Fibroblast of skin of scalp (primary cell): ENCODE measurements at places on chromosomes 2 and 18.

- DNase-seq, result no peak
Measured at GRCh38 chr18:615092-615521, 18.3 kb downstream of the CLUL1 start.

- DNase-seq, result no peak
Measured at GRCh38 chr2:2834105-2834504, 503.0 kb upstream of the MYT1L start.

DNA sequence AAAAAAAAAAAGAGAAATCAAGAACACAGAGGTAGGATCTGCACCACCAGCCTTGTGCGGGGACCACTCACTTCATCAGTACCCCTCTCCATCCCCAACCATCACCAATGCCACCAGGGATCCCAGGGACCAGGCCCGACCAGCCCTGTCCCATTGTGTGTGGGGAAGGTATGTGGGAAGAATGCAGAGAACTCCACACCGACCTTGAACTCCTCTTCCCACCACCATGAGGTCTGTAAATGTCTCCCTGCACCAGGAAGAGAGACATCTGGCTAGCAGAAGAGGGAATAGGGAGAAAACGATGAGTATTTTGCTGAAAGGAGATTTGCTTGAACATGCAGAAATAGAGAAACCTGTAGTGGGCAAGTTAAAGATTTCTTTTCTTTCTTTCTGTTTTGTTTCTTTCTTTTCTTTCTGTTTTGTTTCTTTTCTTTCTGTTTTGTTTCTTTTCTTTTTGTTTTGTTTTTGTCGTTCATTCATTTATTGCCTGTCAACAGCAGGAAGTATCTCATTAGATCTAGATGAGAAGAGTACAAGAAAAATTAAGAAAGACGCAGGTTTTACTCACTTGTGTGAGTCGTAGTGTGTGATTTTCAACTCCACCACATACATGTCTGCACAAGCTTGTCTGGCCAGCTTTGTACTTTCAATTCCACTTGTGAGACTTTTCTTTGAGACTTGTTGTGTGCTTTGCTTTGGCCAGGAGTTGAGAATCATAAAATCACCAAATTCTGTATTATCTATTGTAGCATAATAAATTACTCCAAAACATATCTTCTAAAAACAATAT is 179.8 kb upstream of the HAAO start:
- DNase-seq, result no peak

DNA sequence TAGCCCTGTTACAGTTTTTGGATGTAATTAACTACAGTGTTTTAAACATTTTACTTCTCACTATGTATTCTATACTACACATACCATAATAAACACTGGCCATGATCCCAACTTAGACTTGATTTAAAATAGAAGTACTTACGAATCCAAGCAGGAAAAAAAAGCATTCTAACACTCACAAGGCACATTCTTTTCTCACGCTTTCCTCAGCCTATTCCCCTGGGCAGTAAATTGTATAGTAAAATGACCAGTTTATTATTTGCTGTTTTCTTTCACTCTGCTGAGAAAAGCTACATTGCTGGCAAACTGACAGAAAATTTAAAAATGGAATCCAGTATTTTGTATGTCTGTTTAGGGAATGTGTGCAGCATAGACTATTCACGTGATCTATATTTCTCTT is 2.8 kb upstream of the TANC1 start:
- peak; percentile 57 for DNase-seq

DNA sequence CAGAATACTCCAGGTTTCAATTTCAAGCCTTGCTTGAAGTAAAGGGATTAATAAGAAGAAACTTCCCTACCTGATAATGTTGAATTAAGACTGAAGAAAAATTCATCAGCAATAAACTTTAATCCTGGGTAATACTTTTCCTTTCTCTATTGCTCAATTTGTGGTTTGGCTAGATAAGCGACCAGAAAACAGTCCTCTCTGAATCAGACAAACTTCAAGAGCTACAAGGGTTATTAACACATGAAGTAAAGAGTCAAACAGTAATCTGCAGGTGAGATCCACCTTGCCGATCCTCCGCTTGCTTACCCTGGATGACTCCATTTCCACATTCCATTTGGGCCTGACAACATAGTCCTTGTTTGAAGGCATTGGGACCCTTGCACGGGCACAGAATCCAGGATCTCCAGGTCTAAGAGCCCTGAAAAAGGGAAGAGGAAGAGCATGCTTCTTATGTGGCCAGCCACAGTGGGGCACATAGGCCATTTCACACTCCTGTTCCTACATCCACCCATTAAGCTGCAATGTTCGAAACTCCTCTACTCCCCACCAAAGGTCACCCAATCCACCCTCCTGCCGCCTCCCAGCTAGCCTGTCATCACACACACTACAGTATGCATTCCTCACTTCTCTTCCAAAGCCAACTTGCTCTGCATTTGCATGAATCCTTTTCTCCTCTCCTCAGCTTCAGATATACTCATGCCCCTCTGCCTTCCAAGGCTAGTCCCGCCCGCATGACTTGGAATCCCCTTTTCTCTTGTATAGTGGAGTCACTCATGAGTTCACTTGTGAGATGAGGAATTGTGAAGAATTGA is 39.8 kb downstream of the IWS1 start:
- no peak for DNase-seq

- DNase-seq, result no peak
Measured at GRCh38 chr2:56313500-56313921, 129.7 kb downstream of the CCDC85A start.

DNA sequence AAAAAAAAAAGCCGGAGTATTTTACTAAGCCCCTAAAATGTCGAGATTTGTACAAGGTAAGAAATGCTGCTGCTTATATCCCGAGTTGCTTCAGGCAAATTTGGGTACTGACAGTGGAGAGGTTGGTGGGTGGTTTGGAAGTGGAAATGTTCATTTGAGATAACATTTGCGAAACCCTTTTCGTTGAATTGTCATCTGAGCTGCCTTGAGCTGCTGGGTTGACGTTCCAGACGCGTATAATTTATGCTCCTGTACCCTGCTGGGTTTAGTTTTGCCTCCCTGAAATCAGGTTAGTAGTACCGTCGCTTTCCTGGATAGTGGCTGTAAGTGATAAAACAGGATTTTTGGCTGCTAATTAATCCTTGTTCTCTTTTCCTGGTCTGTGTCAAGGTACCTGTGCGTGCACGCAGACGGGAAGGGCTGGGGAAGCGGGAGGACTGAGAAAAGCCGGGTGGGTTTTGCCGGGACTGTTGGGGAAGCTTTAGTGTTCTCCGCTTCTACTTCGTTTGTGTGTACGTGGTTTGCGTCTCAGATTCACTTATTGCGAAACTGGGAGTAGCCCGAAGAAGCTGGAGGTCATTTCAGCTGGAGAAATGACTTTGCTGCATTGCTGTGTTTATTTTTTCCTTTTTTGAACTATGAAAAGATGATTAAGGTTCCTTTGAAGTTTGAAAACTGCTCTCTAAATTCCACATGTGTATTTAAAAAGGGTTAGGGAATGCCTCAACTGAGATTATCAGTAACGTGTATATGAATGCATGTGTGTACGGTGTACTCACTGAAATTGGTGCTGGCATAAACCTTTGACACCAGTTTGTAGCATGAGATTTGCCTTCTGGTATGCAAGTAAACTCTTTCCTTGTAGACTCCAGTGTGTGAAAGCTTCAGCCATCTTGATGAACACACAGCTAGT is 709 bp downstream of the UGP2 start:
- peak; percentile 64 for DNase-seq

- no peak for DNase-seq
Measured at GRCh38 chr2:239834143-239834542, 191.0 kb downstream of the NDUFA10 start.

DNA sequence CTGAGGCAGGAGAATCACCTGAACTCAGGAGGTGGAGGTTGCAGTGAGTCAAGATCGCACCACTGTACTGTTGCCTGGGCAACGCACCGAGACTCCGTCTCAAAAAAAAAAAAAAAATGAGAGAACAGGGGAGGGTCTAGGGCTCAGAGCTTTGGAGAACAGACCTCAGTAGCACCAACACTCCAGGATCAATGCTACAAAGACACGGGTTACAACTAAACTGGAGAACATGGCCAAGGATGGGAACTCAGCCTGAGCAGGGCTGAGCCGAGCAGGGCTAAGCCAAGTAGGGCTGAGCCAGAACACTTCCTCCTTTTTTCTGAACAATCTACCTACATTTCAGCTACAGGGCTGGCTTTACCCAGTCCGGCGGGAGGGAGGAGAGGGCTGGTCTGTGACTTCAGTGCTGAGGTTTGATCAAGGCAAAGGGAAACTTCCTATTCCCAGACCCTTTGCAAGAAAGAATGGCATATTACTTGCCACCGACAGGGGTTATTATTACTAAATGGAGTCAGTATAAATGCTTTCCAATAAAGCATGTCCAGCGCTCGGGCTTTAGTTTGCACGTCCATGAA is 2.9 kb upstream of the CASP8 start:
- no peak for DNase-seq

GRCh38 chr2:8539743-8540551 is 141.9 kb upstream of the ID2 start:
- DNase-seq, result no peak

DNA sequence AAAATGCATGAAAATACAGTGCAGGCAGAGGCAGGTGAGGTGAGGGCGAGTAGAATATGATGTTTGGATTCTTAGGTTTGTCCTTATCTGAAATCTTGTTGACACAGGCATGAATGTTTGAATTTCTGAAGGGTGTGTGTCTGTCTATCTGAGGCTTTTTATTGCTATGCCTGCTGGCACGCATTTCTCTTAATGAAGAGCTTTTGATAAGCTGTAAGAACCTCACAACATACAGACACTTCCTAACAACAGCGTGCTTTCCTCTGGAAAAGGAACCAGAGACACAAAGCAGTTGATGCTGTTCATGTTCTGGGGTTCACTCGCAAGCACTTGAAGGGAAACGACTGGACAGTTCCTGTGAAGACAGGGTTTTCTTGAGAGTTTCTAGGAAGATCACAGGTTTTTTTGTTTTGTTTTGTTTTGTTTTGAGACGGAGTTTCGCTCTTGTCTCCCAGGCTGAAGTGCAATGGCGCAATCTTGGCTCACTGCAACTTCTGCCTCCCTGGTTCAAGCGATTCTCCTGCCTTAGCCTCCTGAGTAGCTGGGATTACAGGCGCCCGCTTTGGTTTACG is 33.3 kb upstream of the CABLES1 start:
- no peak for DNase-seq

GRCh38 chr2:227942021-227942420 is 70.6 kb downstream of the DAW1 start:
- no peak for DNase-seq

GRCh38 chr2:11829947-11830707 is 83.7 kb downstream of the LPIN1 start:
- peak; percentile 96 for DNase-seq

- no peak for DNase-seq
Measured at GRCh38 chr2:179550214-179550613, 285.6 kb upstream of the SESTD1 start.

GRCh38 chr2:163248376-163249253 is 410.0 kb upstream of the KCNH7 start:
- no peak for DNase-seq

- DNase-seq, result no peak
Measured at GRCh38 chr2:31260870-31261269, 26.9 kb downstream of the EHD3 start.

GRCh38 chr18:77130229-77131099 is 2.1 kb downstream of the MBP start:
- DNase-seq, result no peak

DNA sequence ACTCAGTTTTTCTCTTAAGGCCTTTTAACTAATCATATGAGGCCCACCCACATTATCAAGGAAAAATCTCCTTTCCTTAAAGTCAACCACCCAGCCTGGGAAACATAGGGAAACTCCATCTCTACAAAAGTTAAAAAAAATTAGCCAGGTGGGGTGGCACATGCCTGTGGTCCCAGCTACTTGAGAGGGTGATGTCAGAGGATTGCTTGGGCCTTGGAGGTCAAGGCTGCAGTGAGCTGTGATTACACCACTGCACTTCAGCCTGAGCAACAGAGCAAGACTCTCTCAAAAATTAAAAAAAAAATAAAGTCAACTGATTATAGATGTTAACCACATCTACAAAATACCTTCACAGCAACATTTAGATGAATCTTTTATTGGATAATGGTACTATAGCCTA is 5.8 kb downstream of the DPYSL5 start:
- DNase-seq, result no peak

DNA sequence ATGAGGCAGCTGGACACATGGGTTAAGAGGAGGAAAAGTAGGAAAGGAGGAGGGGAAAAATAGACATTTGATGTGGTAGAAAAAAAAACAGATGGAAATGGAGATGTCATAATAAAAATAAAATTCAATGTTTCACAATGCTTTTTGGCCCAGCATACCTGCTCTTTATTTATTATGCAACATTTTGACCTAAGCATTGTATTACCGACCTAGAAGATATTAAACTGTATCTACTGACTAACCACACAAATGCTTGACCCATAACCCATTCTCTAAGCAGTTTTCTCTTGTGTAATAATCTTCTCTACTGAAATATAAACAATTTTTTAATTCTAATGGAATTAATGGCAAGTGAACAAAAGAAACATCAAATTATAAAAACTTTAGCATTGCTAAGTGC is 362.3 kb downstream of the FBXO15 start:
- no peak for DNase-seq

GRCh38 chr2:30781961-30782533 is 25.2 kb downstream of the CAPN13 start:
- DNase-seq, result no peak

DNA sequence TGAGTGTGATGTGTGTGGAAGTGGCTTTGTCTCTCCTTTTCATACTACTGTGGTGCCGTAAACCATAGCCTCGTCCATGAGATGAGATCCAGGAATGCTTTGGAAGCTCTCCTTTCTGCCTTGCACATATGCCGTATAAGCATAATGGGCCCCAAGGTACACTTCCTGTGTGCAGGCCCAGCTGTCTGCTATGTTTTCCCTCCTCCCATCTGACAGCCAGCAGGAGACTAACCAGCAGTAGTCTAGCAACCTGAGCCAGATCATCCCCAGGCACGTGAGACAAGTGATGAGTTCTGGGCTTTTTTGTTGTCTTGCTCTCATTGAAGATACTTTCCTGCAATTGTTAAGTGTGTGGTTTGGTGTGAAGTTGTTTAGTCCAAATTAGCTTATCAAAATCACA is 555.5 kb upstream of the LRRTM4 start:
- DNase-seq, result no peak

- DNase-seq, result peak; percentile 36
Measured at GRCh38 chr18:45739848-45740247, 15.9 kb downstream of the SLC14A1 start.

- peak; percentile 15 for DNase-seq
Measured at GRCh38 chr2:182280118-182280517, 146.7 kb downstream of the PDE1A start.

GRCh38 chr2:85635636-85636035 is 19.6 kb downstream of the USP39 start:
- no peak for DNase-seq
